ENCODE measurements at places on chromosomes 4 and X.

- DNase-seq, result no peak
Observed at GRCh38 chrX:123975180-123975579, 13.7 kb downstream of the STAG2 start.

GRCh38 chr4:106246441-106246840 lies 69.6 kb downstream of the TBCK start:
- DNase-seq, result no peak

DNA sequence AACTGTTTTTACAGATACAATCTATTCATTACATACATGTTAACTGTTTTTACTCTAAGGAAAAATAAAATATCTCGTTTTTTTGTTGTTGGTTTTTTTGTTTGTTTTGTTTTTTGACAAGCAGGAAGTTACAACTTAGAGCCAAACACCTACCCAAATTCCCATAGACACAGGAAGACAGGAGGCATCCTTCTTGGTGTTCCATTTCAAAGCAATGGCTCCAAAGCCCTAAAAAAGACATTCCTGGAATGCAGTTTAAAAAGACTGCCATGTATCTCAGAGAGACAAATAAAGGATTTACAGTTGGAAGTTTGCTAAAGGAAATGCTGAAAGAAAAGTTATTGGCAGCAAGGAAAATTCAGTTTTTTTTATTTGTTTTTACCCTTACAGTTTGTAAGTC lies 16.7 kb downstream of the ETFDH start:
- no peak for DNase-seq

DNA sequence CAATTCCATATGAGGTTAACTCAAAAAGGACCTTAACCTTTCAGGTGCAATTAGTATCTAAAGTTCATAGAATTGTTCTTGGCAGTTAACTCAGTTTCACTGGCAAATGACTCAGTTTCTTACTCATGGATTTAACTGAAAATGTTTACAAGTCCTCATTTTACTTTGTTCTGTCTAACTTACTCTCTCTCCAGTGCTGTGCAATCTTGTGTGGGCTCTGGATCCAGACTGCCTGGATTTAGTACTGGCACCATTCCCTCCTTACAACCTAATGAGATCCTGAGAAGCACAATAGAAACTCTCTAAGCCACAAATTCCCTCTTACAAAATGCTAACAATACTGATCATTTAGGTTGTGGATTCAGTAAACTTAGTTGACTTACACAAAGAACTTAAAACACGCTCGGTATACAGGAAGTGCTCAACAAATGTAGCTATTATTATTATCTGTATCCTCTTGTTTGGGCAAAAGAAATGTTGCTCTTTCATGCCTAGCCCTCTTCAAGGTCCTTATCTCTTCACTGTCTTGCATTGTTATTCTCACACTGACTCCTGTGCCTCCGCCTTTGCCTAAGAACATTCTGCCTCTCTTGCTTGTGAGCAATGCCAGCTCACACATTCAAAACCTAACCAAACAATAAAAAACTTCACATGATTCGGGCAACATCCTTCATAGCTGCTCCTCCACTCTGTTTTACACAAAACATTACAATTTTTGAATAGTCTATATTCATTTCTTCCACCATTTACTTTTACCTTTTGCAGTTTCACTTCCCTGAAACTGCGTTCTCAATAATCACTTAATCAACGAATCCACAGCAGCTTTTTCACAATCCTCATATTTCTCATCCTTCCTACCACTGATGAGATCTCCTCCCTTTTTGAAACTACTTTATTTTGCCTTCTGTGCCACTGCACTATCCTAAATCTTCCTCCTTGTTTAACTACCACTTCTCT lies 91.8 kb downstream of the PDE5A start:
- DNase-seq, result no peak

- DNase-seq, result no peak
Observed at GRCh38 chrX:15619053-15619755, 18.4 kb upstream of the ACE2 start.

- no peak for DNase-seq
Observed at GRCh38 chr4:48490680-48491513, 845 bp downstream of the ZAR1 start.

GRCh38 chr4:140088323-140088967 lies 65.5 kb downstream of the MAML3 start:
- DNase-seq, result no peak

DNA sequence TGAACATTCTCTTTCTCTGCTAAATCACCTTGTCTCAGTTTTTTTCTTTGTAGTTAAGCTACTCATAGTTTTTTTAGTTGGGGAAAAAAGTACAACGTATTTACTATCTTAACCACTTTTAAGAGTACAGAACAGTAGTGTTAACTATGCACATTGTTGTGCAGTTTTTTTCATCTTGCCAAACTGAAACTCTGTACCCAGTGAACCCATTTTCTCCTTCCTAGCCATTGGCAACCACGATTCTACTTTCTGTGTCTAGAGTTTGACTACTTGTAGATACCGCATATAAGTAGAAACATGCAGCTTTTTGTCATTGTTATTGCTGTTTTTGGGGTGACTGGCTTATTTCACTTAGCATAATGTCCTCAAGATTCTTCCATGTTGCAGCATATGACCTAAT lies 10.0 kb downstream of the N4BP2 start:
- DNase-seq, result no peak

- DNase-seq, result no peak
Observed at GRCh38 chr4:53455766-53456165, 78.3 kb downstream of the FIP1L1 start.

GRCh38 chr4:173494013-173494970 lies 35.7 kb downstream of the HAND2 start:
- no peak for DNase-seq

DNA sequence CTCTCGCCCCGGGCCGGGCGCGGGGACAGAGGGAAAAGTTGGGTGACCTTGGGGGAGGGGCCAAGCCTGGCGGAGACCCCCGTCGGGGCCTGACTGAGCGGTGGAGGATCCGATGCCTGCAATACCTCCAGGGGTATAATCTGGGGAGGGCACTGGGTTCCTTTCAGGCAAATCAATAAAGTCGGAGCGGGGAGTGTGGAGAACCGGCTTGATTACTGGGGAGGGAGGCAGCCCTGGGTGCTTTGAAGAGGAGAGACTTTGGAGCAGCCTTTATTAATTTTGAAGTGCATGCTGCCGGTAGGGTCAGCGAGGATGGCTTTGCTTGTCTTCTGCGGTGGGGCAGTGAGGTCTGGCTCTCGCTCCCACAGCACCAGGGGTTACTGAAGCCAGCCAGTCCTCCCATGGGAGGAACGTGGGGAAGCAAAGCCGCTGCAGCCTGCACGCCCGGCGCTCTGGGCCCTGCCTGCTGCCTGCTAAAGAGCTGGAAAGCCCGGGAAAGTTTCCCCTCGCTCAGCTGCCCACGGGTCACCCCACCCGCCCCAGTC lies 403 bp upstream of the LGI2 start:
- DNase-seq, result peak; percentile 1

- peak; percentile 30 for DNase-seq
Observed at GRCh38 chr4:68175562-68176155, 46.0 kb upstream of the TMPRSS11F start.

DNA sequence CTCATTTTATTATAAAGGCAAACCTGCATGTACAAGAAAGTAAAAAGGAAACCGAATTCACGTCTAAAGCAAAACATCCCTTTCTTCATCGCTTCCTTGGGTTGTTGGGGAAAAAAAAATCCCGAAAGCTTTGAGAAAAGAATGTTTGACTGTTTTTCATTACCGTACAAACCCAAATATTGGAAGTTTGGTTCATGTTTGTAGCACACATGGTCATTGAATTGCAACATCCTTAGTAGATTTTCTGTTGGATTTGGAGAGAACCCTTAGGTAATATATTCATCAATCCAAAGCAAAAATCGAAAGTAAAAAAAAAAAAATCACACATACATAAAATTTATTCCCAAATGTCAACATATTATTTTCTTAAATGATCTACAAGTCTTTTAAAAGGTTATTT lies 420.3 kb downstream of the MAPK10 start:
- DNase-seq, result no peak

GRCh38 chr4:117084866-117085701 lies at the start of gene TRAM1L1:
TRAM1L1 (minus strand) TSS chr4:117085576; CDS start chr4:117085393, 183 bp downstream.
- peak; percentile 57 for DNase-seq

GRCh38 chrX:18643853-18644252 lies 28.1 kb downstream of the RS1 start:
- no peak for DNase-seq

DNA sequence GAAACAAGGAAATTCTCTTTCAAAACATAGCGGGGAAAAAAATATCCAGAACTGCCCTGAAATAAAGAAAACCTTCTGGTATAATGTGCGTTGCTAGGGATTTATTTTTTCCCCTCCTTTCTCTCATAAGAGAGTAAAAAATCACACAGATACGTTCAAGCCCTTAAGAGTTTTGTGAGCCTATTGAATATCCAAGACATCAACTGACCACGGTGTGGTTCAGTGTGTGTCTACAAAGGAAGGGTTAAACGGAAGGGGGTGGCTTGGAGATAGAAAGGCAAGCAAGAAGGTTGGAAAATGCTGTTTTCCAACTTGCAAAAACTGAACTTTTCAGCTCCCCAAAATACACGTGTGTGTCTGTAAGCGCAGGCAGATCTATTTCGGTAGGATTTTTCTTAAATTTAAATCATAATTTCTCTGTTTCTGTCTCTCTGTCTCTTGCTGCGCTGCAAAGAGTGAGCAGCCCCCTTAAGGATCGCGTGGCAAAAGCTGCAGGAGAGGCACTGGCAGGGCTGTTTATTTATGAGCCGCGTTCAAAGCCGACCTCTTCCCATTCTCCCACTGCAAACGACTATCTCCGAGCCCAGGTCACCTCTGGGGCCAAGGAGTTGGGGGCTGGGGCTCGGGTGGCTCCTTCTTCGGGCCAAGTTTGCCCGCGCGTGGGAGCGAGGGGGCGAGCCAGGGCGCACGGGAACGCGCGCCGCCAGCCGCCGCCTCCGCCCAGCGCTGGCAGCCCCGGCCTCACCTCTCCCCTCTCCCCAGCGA lies 492 bp upstream of the SLIT2 start:
- peak; percentile 61 for DNase-seq

DNA sequence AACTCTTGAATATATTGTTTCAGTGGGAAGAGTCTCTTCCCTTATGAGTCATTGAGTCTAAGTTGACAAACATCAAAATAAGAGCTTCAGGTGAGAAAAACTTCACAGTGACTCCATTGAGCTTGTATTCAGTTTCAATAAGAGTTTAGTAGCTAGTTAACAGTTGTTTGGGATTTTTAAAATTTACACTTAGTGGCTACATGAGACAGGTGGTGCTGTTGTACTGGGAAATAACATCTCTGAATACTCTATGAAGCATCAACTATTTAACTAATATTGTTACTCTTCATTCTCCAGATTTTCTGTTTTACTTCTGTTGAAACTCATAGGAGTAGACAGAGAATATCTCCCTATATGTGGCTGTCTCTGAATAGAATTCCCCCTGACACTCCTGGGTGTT lies 1609.1 kb downstream of the C4orf33 start:
- DNase-seq, result no peak

GRCh38 chrX:40637687-40638086 lies 9.7 kb downstream of the CXorf38 start:
- no peak for DNase-seq

DNA sequence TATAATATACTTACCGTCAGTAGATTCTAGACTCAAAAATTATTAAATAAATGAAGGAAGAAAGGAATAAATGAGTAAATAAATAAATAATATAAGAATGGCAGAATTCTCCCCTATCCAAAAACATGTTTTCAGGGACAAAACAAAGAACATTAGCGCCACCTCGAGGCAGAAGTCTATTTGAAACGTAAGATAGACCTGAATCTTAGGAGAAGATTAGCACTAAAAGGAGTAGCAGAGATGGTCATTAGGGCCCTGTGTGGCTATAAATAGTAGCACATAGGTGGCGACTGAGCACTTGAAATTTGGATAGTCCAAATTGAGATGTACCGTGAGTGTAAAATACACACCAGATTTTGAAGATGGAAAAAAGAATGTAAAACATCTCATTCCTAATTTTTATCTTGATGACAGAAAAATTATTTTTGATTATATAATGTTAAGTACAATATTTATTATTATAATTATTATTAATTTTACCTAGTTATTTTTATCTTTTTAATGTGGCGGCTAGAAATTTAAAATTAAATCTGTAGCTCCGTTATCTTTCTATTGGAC lies 24.3 kb upstream of the SRD5A3 start:
- peak; percentile 38 for DNase-seq

- no peak for DNase-seq
Observed at GRCh38 chr4:32752962-32753361, 2032.8 kb downstream of the PCDH7 start.

DNA sequence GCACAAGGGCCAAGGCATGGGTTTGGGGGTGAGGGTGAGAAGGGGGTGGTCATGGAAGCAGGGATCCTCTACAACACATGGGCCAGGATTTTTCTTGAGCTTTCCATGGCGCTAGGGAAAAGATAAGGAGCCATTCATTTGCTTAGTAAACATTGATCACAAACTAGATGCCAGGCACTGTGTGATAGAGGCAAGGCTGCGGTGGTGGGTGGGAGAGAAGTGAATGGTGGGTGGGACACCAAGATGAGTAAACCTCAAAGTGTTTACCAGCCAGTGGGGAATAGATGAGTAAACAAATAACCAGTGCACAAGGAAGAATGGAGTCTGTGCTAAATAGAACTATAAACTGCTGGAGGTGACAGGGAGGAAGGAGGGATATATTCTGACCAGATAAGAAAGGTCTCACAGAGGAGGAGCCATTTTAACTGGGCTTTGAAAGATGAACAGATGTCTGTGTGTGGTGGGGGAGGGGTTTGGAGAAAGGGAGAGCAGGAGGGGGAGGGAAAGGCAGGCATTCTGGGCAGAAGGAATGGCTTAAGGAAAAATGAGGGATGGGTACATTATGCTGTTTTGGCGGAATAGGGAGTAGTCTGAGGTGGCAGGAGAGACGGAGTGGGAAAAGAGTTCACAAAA lies 48.0 kb upstream of the LAS1L start:
- DNase-seq, result peak; percentile 43

DNA sequence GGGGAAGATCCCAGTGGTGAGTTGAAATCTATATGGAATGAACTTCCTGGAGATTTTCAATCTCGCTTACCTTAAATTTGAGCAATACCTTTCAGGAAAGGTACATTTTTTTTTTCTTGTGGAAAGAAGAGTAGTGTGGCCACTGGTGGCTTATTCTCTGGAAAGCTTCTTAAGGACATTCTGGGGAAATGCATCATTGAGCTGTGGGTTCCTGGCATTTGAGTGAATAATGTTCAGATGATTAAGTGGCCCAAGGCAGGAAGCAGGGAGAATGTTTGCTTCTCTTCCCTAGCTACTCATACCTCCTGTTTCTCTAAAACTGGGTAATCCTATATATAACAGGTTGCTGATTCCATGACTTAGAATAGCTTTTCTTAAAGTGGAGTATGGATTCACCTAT lies 31.8 kb downstream of the STAG2 start:
- DNase-seq, result no peak

DNA sequence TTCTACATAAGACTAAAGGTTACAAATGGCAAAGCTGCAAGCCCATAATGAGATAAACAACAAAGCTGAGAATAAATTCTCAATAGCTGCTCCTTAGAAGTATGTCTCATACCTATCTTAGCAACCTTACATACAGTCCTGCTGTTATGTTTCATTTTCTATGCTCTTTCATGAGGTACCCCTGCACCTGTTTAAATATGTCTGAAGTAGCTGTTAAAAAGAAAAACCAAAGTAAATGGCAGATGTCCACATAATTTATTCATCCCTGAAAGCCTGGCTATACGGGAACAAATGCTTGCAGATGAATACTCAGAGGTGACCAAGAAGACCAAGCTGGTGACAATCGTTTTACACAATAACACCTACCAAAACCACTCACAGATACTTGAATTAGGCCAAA lies 22.5 kb downstream of the PPA2 start:
- no peak for DNase-seq

GRCh38 chr4:167642250-167642649 lies 408.0 kb upstream of the SPOCK3 start:
- no peak for DNase-seq

GRCh38 chrX:57918750-57919436 lies 8.6 kb upstream of the ZXDA start:
- DNase-seq, result peak; percentile 3
